ENCODE measurements at places on chromosomes 3 and 15.

- DNase-seq = no peak
These were observed 6.5 kb downstream of the RPS17 start for GRCh38 chr15:82533801-82534200.

- DNase-seq = no peak
These were observed 10.7 kb upstream of the MAPK6 start for GRCh38 chr15:52008359-52008697.

DNA sequence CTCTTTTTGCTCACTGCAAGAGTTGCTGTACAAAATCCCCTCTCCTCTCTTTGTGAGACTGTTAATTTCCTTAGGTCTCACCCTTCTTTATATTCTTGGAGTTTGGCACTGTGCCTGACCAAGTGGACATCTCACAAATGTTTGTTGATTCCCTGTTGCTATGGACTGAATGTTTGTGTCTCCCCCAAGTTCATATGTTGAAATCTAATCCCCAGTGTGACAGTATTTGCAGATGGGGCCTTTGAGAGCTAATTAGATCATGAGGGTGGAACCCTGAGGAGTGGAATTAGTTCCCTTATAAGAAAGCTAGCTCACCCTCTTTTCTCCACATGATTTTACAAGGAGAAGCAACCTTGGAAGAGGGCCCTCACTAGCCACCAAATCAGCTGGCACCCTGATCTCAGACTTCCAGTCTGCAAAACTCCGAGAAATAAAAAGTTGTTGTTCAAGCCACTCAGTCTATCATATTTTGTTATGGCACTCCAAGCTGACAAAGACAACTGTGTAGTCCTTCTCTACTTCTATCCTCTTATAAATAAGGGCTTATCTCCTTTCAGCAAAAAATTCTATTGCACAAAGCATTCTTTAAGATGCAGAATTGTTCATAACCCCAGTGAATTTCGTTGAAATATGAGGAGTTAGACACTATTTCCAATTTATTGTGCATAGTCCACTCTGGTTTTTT lies 65.5 kb upstream of the NPHP3 start:
- DNase-seq = no peak

DNA sequence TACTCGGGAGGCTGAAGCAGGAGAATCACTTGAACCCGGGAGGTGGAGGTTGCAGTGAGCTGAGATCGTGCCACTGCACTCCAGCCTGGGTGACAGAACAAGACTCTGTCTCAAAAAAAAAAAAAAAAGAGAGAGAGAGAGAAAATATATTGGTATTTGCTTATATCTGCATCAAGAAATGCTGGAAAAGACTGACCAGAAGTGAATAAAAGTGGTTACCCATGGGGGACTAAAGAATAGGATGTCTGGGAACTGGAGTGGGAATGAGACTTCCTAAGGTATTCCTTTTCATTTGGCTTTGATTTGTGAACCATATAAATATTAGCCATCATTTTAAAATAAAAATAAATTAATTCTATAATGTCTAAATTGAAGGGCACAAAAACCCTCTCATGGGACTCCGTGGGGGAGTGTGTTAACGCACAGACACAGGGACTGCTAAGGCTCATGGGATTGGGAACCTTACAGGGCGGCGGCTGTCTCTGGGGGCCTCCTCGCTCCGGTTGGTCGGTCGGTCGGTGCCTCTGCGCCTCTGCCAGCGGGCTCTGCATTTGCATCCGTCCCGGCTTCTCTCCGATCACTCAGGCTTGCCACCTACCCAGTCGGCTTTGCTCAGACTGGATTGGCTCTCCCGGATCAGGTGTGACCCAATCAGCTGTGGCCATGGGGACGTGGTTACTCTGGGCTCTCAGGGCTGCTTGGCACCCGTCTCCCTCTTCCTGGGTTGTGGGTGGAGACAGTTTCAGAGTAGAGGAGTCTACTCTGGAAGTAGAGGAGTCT lies 12.7 kb upstream of the TSPAN3 start:
- DNase-seq = peak; percentile 64

GRCh38 chr3:107025961-107026360 lies 351.3 kb upstream of the CCDC54 start:
- no peak for DNase-seq

- DNase-seq = no peak
These were observed 258.4 kb downstream of the GBE1 start for GRCh38 chr3:81503026-81503425.

DNA sequence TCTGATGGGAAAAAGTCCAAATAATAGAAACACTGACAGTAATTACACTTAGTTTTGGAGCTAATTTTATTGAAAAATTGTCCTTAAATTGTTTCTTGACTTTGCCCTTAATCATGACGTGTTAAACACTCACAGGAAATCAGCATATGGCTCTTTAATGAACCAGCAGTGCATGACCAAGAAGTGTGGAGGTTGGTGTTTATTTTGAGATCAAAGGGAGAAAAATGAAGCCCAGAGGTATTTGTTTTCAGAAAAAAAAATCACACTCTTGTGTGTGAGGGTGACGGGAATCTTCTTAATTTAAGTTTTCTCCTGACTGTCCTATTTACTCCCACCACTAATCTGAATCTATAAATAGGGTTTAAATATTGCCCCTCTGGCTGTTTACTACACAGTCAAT lies 28.8 kb upstream of the SYNM start:
- DNase-seq = no peak

- DNase-seq = no peak
These were observed 114.4 kb downstream of the TPRG1 start for GRCh38 chr3:189286188-189286587.

DNA sequence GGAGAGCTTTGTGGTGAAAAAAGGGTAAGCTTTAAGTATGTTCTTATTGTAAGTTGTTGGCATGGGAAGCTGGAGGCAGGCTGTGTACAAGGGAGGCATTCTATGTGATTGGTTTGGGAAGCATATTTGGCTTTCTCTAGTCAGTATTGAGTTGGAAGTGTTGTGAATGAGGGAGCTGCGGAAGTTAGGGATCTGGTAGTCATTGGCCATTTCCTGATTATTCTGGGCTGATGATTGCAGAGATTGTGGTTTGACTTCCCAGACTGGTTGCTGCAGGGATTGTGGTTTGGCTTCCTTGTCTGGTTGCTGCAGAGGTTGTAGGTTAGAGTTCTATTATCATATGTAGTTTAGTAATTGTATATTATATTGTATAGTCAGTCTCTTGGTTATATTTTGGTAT lies 21.0 kb downstream of the STXBP5L start:
- no peak for DNase-seq

- DNase-seq = no peak
These were observed 42.8 kb upstream of the FBXL22 start for GRCh38 chr15:63554337-63554927.

DNA sequence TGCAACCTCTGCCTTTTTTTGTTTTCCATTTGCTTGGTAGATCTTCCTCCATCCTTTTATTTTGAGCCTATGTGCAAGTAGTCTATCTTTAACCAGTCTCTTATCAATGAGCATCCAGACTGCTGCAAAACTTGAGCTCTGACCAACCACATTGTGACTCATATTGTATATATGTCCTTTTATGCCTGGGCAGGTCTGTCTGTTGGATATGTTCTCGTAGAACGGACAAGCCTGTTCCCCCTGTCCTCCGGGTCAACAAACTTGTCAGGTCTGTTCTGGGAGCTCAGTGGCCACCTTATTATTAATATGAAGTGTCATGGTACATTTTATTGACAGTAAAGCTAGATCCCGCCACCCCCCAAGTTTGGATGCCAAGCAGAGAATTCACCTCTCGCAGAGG lies 252.9 kb upstream of the ST8SIA2 start:
- no peak for DNase-seq

- no peak for DNase-seq
These were observed 30.9 kb downstream of the VIPR1 start for GRCh38 chr3:42533161-42533897.

DNA sequence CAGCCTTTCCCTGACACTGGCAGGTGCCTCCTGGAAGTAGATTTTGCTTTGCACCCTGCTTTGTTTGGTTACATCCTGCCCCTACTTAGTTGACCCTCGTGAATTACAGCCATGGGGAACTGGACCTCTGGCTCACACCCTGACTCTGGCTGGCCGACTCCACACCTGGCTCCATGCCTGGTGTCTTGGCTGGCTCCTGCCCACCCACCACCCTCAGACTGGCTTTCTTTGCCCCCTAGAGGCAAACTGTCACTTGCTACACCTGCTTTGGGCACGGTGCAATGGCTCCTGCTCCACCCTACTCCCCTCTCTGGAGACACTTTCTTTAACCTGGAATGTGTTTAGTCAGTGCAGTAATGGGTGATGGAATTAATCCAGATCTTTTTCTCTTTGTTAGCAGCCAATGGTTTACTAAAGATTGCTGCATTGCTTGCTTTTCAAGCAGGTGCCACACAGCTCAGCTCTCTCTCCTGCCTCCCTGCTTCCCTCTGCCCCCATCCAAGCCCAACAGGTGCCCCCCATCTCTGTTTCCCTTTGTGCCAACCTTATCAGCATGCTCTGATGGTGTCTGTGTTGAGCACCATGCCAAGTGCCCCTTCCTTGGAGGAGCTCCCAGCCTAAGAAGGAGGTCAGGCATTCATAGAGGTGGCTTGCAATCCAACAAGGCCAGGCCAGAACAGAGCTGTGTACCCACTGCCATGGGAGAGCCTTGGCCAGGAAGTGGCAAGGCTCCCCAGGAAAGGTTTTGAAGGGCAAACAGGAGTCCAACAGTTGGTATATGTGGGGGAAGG lies 38.4 kb downstream of the RASGRF1 start:
- DNase-seq = no peak

- DNase-seq = no peak
These were observed 181.0 kb downstream of the RAB11A start for GRCh38 chr15:66050264-66050663.

GRCh38 chr3:8984526-8984925 lies 21.3 kb upstream of the RAD18 start:
- no peak for DNase-seq

- DNase-seq = no peak
These were observed 41.4 kb downstream of the EOMES start for GRCh38 chr3:27680517-27681246.

DNA sequence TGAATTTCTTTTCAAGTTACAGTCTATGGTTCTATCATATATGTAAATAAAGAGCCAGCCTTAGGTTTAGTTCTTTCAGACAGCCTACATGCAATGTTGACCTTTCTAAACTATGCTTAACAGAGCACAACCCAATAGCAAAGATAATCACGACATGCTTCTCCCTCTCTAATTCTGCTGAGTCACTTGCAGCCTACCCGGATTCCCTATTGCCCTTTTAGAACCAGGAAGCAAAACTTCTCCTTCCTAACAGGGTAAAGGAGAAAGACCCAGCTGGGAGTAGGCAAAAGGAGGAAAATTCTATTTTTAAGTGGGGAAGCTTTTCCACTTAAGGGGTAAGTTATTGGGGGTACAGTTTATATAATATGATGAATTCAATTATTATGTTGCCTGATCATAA lies 79.3 kb downstream of the SLC7A14 start:
- no peak for DNase-seq

- DNase-seq = no peak
These were observed 311.1 kb downstream of the ZPLD1 start for GRCh38 chr3:102745881-102746280.

GRCh38 chr3:23602971-23603370 lies 202.8 kb upstream of the UBE2E1 start:
- DNase-seq = no peak

- DNase-seq = no peak
These were observed 21.9 kb downstream of the ACAA1 start for GRCh38 chr3:38114875-38115644.

DNA sequence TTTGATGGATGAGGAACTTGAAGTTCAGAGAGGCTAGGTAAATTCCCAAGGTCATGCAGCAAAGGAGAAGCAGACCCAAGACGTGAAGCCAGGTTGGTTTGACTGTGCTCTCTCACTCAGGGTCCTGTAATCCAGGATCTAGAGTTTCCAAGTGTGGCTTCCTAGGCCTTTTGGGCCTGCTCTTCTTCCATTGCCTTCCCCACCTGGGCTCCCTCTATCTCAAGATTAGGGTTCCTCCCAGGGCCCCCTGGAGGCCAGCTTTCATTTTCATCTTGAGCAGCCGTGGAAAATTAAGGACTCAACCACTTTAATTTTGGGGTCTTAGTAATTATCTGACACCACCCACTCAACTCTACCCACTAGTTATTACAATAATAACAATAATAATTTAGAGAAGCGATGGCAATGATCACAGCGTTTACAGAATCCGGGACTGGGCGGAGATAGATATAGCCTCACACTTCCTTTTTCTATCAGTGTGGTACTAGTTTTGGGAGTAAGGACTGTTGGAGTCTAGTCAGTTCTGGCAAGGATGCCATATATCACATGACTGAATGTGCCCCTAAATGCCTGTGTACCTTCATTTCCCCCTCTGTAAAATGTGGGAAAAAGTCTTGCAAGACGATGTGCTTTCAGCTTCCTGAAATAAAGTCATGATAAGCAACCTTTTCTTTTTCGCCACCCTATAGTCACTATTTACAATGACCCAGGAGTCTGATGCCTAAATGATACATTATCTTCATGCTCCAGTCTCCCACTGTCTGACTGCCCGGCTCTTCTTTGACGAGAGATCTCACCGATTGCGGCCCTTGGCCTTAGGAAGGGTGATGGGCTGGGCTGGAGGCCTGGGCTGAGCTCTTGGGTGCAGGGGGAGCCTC lies 30.2 kb upstream of the MAGEF1 start:
- DNase-seq = no peak

DNA sequence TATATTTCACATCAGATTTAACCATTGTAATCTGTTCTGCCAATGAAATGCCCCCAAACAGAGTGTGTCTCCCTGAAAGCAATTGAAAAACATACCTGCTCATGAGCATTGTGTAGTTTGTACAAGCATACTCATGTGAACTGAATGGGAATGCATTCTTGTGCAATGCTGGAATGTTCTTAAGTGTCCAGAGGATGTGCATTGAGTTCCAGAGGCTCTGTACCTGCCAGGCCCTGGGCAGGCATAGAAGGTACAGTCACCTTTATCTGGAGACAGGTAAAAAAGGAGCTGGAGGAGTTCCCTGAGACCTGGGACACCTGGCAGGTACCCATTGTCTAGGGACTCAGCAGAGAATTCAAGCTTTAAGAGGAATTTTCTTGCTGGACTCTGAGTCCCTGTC lies 2.8 kb downstream of the MRAS start:
- DNase-seq = no peak

GRCh38 chr15:50854601-50855490 lies 53.6 kb upstream of the AP4E1 start:
- no peak for DNase-seq

- DNase-seq = no peak
These were observed 2.6 kb upstream of the LYSMD4 start for GRCh38 chr15:99735868-99736267.

- DNase-seq = no peak
These were observed 374.7 kb downstream of the IL5RA start for GRCh38 chr3:2735392-2735894.

GRCh38 chr3:11907667-11908660 lies 61.3 kb upstream of the TAMM41 start:
- DNase-seq = no peak

DNA sequence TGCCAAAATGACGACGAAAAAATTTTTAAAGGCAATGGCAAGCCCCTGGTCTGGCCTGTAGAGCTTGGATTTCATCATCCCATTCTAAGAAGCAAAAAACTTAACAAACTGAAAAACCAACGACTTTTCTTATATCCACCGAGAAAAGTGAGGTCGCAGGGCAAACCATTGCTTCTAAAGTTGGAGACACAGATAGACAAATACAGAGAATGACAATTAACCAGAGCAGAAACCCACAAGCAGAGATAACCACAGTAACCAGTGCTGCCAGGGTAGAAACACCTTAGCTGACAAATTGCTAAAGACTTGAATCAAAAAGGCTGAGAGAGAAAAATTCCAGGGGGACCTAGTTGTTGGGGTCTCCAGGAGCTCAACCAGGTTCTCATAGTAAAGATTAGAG lies 386.5 kb upstream of the SGO1 start:
- DNase-seq = no peak
